ENCODE measurements at places on chromosomes 6 and 20. TPM values are rescaled to one million over a fixed set of nuclear protein-coding genes. Genes with fewer than 3 reads are reported as not detected.
A peak's percentile ranks its signal among the peaks of the same experiment; 100 is the strongest.

Gene PSMF1
- 111 TPM for total RNA-seq

DNA sequence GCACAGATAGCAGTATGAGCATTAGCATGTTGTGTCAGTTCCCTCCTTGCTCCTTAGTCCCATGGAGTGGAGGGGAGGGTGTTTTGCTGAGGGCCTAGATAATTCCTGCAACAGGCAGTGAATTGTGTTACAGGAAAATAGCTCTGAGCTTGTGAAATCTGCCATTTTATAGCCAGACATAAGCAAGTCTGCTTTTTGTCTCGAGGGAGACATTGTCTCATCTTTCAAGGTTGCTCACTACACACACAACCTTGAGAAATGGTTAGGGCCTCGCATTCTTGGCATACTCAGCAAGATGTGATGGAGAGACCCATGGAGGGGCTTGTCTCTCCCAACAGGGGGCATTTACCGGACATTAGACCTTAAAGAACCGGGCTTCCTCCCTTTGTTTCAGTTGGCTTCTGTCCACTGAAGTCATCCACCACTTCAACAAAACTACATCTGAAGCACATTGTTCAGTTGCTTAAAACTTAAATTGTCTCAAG, 108.0 kb upstream of the FOXO3 start:
- no peaks in the 10 kb centered on the region for H3K4me1 ChIP-seq
- H3K27ac ChIP-seq: no peak overlapping the region
- no peaks in the 10 kb centered on the region for H3K36me3 ChIP-seq
- H3K4me3 ChIP-seq: no peak overlapping the region

- no peaks in the 10 kb centered on the region for H3K4me1 ChIP-seq
- no peaks in the 10 kb centered on the region for H3K27me3 ChIP-seq
- no peak for DNase-seq
- peaks cover 4% of the 10 kb centered on the region for H3K36me3 ChIP-seq
- H3K4me3 ChIP-seq: no peak overlapping the region
Observed at GRCh38 chr20:36677422-36677771, 31.4 kb upstream of the SLA2 start.

GRCh38 chr6:29720863-29721262, 2.4 kb upstream of the HLA-F start:
- no peak for DNase-seq
- H3K27ac ChIP-seq: no peak overlapping the region
- H3K27me3 ChIP-seq: no peaks in the 10 kb centered on the region
- H3K4me3 ChIP-seq: no peak overlapping the region
- peaks cover 29% of the 10 kb centered on the region for H3K4me1 ChIP-seq
- no peaks in the 10 kb centered on the region for H3K36me3 ChIP-seq

DNA sequence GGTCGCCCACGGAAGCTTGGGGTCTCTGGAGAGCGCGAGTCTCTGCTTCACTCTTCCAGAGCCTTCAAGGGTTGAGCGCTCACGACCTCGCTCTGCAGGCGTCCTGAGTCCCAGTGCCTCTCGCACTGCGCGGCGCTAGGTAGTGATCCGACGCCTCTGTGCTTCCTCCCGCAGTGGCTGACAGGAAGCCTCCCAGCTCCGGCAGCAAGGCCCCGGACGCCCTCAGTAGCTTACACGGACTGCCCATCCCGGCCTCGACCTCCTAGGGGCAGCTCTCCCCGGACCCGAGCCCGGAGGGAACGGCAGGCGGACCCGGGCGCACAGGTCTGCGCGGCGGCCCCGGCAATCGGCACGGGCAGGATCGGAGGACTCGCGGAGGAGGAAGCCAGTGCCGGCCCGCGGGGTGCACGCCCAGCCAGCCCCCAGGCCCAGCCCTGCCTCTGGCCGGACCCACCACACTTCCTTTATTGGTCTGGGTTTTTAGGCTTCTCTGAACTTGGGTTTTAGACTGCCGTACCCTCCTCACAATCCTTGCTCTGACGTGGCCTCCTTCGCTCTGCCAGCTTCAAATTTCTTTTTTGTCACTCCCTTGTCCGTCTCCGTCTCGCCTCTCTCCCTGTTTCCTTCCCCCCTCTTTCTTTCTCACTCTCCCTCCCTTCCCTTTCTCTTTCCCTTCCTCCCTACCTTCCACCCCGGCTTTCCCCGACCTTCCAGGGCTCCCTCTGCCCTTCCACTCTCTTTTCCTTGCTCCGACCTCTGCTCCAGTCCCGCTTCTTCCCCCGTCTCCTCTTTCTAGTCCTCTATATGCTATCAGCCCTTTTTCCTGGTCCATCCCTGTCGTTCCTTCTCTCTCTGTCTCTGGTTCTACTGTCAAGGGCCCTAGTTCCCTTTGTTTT, 9.1 kb downstream of the PAX1 start:
- H3K27ac ChIP-seq: no peak overlapping the region
- no peak for DNase-seq
- H3K4me3 ChIP-seq: no peak overlapping the region
- no peaks in the 10 kb centered on the region for H3K27me3 ChIP-seq

DNA sequence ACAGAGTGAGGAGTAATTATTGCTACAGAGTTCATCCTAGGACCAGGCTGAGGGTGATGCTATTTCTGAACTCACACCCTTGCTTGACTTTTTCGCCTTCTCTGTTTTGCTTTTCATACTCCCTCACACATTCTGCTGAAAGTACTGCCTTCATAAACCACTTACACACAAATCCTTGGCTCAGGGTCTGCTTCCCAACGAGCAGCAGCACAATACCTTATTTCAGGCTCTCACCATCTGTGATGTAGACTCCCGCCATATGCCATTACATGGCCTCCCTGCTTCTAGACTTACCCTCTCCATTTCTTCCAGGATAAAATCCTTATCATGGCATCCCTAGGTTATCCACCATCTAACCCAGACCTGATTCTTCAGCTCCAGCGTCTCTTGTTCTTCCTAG, 321.3 kb upstream of the SPTLC3 start:
- H3K4me1 ChIP-seq: no peaks in the 10 kb centered on the region
- DNase-seq: no peak
- H3K27ac ChIP-seq: no peak overlapping the region
- no peak overlapping the region for H3K4me3 ChIP-seq
- H3K27me3 ChIP-seq: no peaks in the 10 kb centered on the region

DNA sequence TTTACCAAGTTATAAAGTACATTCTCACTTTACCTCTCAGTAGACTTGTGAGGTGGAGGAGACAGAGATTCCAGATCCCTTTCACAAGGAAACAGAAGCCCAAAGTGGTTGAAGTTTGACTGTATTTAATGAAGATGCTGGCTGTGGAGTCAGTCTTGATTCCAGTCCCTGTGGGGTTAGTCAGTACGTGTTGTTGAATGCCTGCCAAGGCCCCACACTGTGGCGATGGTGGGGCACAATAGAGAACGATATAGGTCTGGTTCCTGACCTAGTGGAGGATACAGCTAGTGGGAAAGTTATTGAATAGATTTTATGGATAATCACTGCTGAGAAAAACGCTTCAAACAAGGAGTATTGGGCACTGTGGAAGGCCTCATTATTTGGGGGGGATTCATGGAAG, 71.4 kb downstream of the LRRC1 start:
- no peak overlapping the region for H3K4me3 ChIP-seq
- peaks cover 50% of the 10 kb centered on the region for H3K4me1 ChIP-seq
- no peaks in the 10 kb centered on the region for H3K27me3 ChIP-seq
- no peak for DNase-seq

GRCh38 chr6:52284131-52284459, 447 bp downstream of the MCM3 start:
- H3K27me3 ChIP-seq: no peaks in the 10 kb centered on the region
- peak; percentile 20 for DNase-seq
- no peaks in the 10 kb centered on the region for H3K4me1 ChIP-seq
- peak overlapping the region; percentile 83 for H3K4me3 ChIP-seq
- H3K36me3 ChIP-seq: peaks cover 22% of the 10 kb centered on the region
- peak overlapping the region; percentile 86 for H3K27ac ChIP-seq
